ENCODE measurements at places on chromosomes 7 and 10. TPM values are rescaled to one million over a fixed set of nuclear protein-coding genes. Genes with fewer than 3 reads are reported as not detected.

The CYP2C19 gene
- not detected for total RNA-seq

The CALHM3 gene
- total RNA-seq, result not detected

The LIPJ gene
- total RNA-seq, result not detected

The ANKRD30A gene
- total RNA-seq, result not detected

The TRIM4 gene
- total RNA-seq, result 33.4 TPM

The ELOVL3 gene
- not detected for total RNA-seq

The KCNIP2 gene
- 3.9 TPM for total RNA-seq

The UROS gene
- 29.9 TPM for total RNA-seq

The CISD1 gene
- total RNA-seq, result 28.8 TPM

The TAS2R41 gene
- total RNA-seq, result 0.69 TPM
